ENCODE measurements at places on chromosomes 11 and 22. TPM values are rescaled to one million over a fixed set of nuclear protein-coding genes. Genes with fewer than 3 reads are reported as not detected.

Gene KIRREL3
- 1.1 TPM for total RNA-seq

Gene CADM1
- 0.45 TPM for total RNA-seq

Gene LARGE2
- not detected for total RNA-seq

Gene OR8D2
- total RNA-seq = not detected

Gene PRAME
- total RNA-seq = not detected

Gene MS4A12
- total RNA-seq = not detected

Gene KCNJ5
- 0.12 TPM for total RNA-seq

Gene DEFB131B
- not detected for total RNA-seq

Gene MISFA
- 1.8 TPM for total RNA-seq

Gene XRCC6
- 290 TPM for total RNA-seq

Gene ZDHHC13
- total RNA-seq = 14.7 TPM

Gene FGF4
- not detected for total RNA-seq

Gene CASP5
- not detected for total RNA-seq

Gene KREMEN1
- total RNA-seq = 8.8 TPM

Gene OR4A5
- not detected for total RNA-seq

Gene TUBA8
- 0.75 TPM for total RNA-seq

Gene MUC15
- total RNA-seq = not detected

Gene CREB3L1
- 19.9 TPM for total RNA-seq

Gene ANO1
- total RNA-seq = 5.3 TPM
